Omental fat pad (tissue), 4 donors: ENCODE measurements at places on chromosomes 7 and 10. TPM values are rescaled to one million over a fixed set of nuclear protein-coding genes. Genes with fewer than 3 reads are reported as not detected.

DNA sequence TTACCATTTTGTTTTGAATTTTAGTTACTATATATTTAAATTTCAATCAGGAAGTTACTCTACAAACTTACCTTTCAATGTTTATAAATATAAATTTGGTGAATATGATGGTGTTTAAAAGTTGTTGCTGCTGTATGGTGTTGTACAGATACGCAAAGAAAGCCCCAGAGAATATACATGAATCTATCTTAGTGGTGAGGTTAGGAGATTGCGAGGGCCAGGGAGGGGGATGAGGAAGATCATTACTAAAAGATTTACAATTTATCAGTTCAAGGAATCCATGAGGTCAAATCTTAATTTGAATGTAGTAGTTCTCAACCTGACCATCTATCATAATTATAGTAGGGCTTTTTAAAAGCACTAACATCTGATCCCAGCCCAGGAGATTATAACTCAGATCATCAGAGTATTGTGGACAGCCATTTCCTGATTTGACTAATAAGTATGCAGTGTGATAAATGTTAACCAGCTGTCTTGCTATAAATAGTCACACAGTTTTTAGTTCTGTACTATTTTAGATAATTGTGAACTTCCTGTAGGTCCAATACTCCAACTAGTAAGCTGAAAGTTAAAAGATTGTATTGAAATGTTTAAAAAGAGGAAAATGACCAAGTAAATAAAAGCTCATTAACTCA, 23.6 kb downstream of the FAM3C start:
- DNase-seq = no peak

DNA sequence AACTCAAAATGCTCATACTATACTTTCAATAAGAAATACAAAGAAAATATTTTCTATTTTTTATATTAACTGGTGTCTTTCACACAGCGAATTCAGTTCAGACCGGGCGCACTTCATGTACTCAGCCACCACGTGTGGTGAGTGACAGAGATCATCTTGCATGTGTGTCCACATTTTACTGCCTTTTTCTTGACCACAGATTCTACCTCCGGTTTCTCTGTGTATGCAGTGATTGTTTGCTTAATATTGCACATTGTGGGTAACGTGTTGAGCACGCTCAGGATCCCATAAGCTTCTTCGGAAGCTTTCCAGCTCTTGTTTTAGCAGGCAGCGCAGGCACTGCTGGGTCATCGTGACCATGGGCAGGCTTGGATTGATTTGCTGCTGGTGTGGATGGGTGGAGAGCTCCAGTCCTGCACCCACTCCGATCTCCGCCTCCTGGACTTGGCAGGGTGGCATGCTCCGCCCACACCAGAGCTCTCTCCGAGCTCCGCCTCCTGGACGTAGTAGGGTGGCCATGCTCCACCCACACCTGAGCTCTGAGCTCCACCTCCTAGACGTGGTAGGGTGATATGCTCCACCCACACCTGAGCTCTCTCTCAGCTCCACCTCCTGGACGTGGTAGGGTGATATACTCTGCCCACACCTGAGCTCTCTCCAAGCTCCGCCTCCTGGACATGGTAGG, 253.3 kb downstream of the DIP2C start:
- no peak for DNase-seq

DNA sequence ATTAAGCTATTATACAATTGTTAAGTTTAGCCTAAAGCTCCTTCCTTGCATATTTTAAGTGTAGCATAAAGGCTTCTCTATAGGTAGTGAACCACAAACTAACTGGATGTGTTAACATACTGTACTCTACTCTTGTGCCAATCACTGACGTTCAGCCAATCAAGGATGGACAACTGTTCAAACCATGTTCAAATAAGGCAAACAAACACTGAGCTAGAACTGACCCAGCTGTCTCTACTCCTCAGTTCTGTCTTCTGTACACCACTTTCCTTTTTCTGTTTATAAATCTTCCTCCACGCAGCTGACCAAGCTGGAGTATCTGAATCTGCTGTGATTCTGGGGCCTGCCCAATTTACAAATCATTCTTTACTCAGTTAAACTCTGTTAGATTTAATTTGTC, 188.7 kb upstream of the MBL2 start:
- no peak for DNase-seq

DNA sequence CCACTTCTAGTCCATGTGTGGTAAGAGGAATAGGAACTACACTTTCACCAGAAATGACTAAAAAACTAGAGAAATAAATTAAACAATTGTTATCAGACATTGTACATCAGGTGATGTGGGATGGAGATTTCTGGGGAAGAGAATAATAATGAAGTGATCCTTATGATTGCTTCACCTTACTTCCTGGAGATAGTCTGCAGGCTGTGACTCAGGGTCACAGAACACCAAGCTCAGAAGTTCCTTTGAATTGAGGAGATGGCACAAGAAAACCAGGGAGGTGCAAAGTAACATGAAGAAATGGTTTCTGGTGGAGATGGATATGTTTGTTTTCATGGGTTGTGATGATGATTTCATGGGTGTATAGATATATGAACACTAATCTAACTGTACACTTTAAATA, 44.5 kb downstream of the ZWINT start:
- DNase-seq = no peak

DNA sequence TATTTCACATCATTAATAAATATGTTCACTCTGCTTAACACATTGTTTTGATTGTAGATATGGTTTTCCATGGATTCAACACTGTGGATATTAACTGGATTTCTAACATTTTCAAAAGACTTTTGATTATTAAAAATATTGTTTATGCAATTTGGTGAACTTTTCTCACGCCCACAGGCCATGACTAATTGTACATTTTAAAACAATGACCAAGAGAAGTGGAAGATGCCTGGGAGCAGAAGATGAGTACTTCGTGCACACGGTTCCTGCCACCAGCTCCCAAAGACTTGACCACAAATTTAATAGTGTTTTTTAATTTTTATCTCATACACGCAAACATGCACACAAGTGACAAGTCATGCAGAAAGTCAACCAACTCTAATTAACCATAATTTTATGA, 451.0 kb upstream of the ADARB2 start:
- DNase-seq = no peak

Gene NME8
- not detected for total RNA-seq

DNA sequence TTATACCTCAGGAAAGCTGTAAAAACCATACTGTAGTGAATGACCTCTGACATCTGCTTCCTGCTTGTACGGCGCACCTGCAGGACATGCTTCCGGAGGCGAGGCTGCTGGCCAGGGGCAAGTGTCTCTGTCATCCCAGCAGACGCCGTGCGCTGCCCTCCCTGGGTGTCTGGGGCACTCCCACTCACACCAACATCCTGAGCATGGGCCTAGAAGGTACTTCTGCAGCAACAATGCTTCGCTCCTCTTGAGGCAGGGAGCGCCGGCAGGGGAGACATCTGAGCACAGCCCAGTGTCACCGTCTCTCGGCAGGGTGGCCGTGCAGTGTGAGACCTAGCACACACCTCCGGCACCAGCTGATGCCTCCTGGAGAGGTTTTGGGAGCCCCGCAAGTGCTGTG, 269.2 kb downstream of the MAD1L1 start:
- no peak for DNase-seq

Gene GBX1
- not detected for total RNA-seq

- DNase-seq = no peak
Measured at GRCh38 chr10:89992575-89992974, 291.2 kb downstream of the KIF20B start.

- no peak for DNase-seq
Measured at GRCh38 chr7:12705878-12706277, 18.4 kb downstream of the ARL4A start.

DNA sequence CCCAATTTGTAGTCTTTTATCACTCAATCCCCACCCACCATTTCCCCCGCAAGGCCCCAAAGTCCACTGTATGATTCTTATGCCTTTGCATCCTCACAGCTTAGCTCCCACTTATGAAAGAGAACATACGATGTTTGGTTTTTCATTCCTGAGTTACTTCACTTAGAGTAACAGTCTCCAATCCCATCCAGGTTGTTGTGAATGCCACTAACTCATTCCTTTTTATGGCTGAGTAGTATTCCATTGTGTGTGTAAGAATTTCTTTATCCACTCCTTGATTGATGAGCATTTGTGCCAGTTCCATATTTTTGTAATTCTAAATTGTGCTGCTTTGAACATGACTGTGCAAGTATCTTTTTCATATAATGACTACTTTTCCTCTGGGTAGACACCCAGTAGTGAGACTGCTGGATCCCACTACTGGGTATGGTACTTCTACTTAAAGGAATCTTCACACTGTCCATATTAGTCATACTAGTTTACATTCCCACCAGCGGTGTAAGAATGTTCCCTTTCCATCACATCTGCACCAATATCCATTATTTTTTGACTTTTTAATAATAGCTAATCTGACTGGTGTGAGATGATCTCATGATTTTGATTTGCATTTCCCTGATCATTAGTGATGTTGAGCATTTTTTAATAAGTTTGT, 152.6 kb downstream of the JMJD1C start:
- DNase-seq = no peak

Gene IFIT3
- total RNA-seq = 58.5 TPM

DNA sequence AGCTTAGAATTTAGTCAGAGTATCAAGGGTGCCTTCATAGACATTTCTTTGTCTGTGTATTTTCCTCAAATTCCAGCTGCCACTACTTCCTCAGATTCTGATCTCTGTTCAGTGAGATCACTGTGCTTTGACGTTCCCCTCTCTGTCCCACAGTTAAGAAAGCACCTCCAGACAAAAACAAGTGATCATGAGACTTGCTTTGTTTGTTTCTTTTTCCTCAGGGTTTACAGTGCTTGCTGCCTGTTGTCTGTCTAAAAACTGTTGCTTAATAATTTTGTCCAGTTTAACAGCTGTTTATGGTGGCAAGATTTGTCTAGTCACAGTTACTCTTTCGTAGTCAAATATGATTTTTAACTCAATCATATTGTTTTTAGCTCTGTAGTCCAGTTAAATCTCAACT, 29.1 kb downstream of the TRUB1 start:
- DNase-seq = no peak

Gene SPACDR
- not detected for total RNA-seq

DNA sequence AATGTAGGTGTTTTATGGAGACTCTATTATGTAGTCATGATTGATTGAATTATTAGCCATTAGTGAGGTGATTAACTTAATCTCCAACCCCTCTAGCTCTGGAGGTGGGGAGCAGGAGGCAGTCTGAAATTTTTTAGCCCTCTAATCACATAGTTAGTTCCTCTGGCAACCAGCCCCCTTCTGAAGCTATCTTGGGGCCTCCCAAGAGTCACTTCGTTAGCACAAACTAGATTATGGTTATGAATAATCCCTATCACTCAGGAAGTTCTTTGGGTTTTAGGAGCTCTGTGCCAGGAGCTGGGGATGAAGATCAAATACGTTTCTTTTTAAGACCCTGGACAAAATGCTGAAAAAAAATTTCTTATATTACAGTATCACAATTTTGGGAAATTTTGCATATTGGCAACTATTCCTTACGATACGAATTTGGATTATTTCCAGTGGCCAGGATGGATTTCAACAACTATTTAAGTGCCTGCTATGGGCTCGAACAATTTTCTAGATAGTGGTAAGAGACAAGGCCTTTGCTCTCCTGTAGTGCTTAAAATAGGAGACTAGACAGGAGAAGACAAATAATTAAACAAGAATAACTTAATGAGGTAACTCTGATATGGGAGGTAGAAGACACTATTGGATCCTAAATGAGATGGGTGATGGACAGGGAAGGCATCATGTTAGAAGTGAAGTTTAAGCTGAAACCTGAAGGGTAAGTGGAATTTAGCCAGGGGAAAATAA, 52.9 kb downstream of the BTAF1 start:
- no peak for DNase-seq

DNA sequence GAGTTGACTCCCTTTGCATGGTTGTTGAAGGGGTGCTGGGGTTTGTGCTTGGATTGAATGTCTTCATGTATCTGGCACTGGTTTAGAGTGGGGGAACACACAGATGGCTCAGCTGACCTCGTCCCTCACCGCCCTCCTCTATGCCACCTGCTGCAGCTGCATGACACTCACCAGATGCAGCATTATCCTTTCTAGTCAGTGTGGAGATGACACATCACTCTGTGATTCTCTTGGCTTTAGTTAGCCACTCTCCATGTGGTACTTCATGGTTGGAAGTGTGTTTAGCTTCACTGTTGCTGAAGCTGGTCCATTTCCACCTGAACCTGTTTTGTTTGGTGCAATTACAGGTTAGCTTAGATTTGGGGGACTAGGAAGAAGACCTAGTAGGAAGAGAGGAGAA, 56.3 kb upstream of the BMPER start:
- DNase-seq = no peak

GRCh38 chr7:17318146-17318545, 19.7 kb downstream of the AHR start:
- no peak for DNase-seq

DNA sequence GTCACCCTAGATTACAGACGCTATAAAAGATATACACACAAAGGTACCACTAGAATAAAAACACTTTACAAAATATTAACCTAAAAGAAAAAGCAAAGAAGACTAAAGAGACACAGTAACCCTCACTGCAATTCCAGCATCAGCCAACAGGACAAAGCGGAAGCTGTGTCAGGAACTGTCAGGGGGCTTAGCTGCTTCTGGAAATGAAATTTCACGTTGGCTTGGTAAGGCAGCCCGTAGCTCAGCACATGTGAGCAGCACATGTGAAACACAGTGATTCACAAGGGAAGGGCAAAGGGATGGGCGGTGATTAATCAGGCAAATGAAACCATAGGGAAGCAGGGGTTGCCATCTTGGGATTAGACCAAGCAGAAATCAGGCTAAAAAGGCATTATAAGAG, 195.4 kb downstream of the MGMT start:
- no peak for DNase-seq

Gene UBE2D1
- total RNA-seq = 16.4 TPM
